Psoas muscle (tissue), 8 donors: ENCODE measurements at places on chromosomes 7 and 10.

- no peaks in the 10 kb centered on the region for H3K27me3 ChIP-seq
- H3K36me3 ChIP-seq, result no peaks in the 10 kb centered on the region
- DNase-seq, result no peak
- H3K4me1 ChIP-seq, result no peaks in the 10 kb centered on the region
- peak overlapping the region; percentile 16 for H3K27ac ChIP-seq
- H3K4me3 ChIP-seq, result no peak overlapping the region
These were observed 66.4 kb upstream of the ZNF438 start for GRCh38 chr10:31098046-31098445.

- H3K27me3 ChIP-seq, result no peaks in the 10 kb centered on the region
- H3K27ac ChIP-seq, result no peak overlapping the region
- H3K4me1 ChIP-seq, result peaks cover 6% of the 10 kb centered on the region
These were observed 31.4 kb upstream of the PDCD4 start for GRCh38 chr10:110840225-110840922.

GRCh38 chr7:30646154-30646553, 36.1 kb downstream of the CRHR2 start:
- no peak for DNase-seq
- H3K27me3 ChIP-seq, result no peaks in the 10 kb centered on the region
- peaks cover 35% of the 10 kb centered on the region for H3K36me3 ChIP-seq
- H3K4me1 ChIP-seq, result no peaks in the 10 kb centered on the region

- H3K4me1 ChIP-seq, result peaks cover 9% of the 10 kb centered on the region
- DNase-seq, result no peak
- no peaks in the 10 kb centered on the region for H3K36me3 ChIP-seq
- no peak overlapping the region for H3K4me3 ChIP-seq
- no peaks in the 10 kb centered on the region for H3K27me3 ChIP-seq
These were observed 104.7 kb upstream of the SH2B2 start for GRCh38 chr7:102182016-102182415.

DNA sequence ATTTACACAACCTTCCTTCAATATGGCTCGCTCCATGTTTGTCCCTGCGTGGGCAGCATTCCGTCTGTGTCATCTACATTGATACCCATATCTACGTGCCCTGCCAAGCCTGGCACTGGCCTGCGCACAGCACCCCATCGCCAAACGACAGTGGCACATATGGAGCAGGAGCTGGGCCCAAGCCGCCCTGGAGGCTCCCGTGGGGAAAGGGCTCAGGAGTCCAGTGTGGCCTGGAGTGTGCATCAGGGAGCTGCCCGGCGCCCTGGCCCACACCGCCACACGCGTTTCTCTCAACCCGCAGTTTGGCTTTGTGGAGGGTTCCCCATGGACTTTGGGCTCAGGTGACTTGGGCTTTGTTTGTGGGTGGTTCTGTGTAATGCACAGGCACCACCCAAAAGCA, 273.2 kb downstream of the PTPRN2 start:
- H3K27me3 ChIP-seq, result no peaks in the 10 kb centered on the region
- DNase-seq, result no peak
- no peaks in the 10 kb centered on the region for H3K4me1 ChIP-seq
- H3K4me3 ChIP-seq, result no peak overlapping the region
- no peaks in the 10 kb centered on the region for H3K36me3 ChIP-seq

DNA sequence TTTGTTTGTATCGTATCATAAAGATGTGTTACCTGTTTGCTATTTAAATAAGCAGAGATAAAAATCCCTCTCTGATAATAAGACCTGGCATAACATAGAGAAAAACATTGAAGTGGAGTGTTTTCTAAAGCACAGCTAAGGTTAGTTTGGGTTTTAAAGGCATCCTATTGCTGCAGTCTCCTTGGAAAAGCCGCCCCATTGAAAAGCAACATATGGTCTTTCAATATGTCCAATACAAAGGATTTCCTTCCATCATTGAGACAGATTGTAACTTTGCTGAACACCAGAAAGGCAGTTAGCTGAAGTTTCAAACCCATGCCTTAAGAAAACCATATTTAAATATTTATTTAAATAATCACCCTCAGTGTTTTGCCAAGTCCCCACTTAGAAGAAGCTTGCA, 898.5 kb upstream of the KCND2 start:
- no peak overlapping the region for H3K27ac ChIP-seq
- H3K36me3 ChIP-seq, result no peaks in the 10 kb centered on the region
- no peak overlapping the region for H3K4me3 ChIP-seq
- no peak for DNase-seq
- no peaks in the 10 kb centered on the region for H3K4me1 ChIP-seq

DNA sequence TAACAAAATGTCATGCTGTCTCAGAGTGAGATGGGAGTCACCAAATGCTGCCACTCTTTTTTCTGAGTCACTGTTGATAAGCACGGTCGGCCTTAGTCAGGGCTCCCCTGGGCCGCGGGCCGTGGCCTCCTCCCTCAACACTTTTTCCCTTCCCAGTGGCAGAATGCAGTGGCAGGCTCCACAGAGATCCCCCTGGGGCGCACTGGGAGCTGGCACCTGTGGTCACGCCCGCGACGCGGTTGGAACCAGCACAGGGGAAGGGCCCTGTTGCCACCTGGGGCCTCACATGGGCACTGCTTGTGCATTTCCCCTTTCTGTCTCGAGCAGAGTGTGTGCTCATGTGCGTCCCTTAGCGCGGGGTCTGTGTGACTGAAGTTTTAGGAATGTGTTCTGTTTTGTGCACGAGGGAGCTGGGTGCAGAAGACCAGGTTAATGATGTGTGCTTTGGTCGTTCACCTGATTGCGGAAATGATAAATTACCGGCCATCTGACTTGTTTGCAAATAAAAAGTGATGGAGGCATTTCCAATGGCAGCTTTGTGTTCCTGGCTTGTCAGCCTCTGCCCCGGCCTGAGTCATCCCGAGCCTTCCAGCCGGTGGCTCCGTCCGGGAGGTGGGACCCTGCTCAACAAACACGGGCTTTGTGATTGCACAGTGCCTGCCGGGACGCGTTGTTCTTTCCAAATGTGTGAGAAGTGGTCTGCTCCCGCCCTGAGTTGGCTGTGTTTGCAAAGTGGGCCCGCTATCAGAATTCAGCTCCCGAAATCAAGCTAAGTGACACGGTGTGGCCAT, 100.7 kb downstream of the NKX6-2 start:
- DNase-seq, result peak; percentile 46
- H3K36me3 ChIP-seq, result no peaks in the 10 kb centered on the region
